ENCODE measurements at places on chromosomes 6 and 20.

- DNase-seq = no peak
Observed at GRCh38 chr6:125099211-125100073, 54.1 kb upstream of the TPD52L1 start.

DNA sequence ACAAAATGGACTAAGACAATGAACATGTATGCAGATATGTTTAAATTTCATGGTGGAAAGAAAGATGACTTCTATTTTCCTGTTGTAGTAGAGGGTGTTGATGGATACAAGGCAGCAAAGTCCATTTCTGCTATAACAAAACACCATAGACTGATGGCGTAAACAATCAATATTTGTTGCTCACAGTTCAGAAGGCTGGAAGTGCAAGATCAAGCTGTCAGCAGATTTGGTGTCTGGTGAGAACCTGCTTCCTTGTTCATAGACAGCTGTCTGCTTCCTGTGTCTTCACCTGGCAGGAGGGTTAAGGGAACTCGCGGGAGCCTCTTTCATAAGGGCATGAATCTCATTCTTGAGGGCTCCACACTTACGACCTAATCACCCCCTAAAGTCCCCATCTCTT, 83.0 kb upstream of the ELOVL5 start:
- DNase-seq = no peak

GRCh38 chr20:57708694-57709673, 831 bp downstream of the PMEPA1 start:
- DNase-seq = no peak

DNA sequence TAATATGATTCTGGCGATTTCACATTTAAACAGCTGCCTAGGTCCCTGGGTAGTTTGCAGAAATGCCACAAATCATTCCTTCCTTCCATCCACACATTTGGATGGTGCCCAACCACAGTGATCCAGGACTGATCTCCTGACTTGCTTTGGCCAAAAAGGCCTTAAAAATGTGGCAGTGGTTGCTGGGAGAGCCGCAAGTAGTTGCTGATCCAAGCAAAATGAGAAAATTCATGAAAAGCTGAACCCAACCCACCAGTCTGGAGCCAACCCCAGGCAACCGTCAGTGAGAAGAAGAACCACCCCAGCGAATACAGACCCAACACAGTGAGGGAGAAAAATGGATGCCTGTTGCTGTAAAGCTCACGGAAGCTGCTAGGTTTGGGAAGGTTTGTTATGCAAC, 25.1 kb downstream of the RALGAPA2 start:
- DNase-seq = no peak
